G401 (cell line): ENCODE measurements at places on chromosomes 16 and 17. TPM values are rescaled to one million over a fixed set of nuclear protein-coding genes. Genes with fewer than 3 reads are reported as not detected.

The RASL10B gene
- 18.4 and 19.5 TPM in 2 replicates for total RNA-seq

The BAHCC1 gene
- total RNA-seq, result 5.3 and 9.6 TPM in 2 replicates

The KCTD11 gene
- total RNA-seq, result 12.0 and 14.3 TPM in 2 replicates

The PHB1 gene
- total RNA-seq, result 268 and 273 TPM in 2 replicates

The CRISPLD2 gene
- 0.03 TPM in 1 of 2 replicates, not detected in the other for total RNA-seq

DNA sequence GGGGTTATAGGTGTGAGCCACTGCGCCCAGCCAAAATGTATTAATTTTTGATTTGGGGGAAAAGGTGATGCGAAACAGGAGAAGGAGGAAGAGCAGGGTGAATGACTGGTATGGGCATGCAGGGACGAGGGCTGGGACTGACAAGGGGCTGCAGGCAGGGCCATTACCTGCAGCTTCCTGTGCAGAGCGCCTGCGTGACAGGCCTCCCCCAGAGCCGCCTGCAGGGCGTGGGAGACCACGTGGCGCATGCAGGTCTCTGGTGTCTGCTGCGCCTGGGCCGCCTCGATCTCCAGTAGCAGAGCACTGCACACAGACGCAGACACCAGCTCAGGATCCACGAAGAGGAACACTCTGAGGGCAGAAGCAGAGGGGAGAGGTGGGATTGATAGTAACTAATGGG is 32.4 kb downstream of the PIK3R6 start:
- DNase-seq, result no peak

DNA sequence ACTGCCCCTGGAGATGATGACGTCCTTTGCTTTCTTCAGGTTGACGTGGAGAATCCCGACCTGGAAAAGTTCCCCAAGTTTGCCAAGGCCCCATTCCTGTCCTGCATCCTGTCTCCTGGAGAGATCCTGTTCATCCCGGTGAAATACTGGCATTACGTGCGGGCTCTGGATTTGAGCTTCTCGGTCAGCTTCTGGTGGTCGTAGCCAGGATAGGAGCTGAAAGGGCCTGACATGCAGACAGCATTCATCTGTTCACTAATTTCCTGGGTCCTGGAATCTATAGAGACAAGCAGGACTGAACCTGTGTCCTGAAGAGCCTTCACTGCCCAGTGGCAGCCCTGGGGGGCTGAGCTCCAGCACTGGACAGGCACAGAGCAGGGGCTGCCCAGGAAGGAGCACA is 17.2 kb downstream of the KDM8 start:
- DNase-seq, result no peak

DNA sequence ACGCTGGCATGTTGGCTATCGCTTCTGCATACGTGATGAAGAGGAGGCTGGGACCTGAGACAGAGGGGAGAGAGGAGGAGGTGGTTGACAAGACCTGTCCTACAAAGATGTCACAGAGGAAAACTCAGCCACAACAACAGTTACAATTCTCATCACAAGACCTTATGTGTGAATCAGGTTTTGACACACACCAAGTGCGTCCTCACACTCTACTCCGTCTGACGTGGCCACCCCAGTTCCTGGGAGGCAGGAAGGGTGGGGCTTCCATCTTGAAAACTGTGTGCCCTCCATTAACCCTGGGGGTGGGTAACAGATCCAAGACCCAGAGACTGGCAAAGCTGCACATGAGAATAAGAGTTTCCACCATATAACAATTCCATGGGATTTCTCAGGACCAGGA is 24.1 kb downstream of the SLC6A4 start:
- DNase-seq, result no peak

DNA sequence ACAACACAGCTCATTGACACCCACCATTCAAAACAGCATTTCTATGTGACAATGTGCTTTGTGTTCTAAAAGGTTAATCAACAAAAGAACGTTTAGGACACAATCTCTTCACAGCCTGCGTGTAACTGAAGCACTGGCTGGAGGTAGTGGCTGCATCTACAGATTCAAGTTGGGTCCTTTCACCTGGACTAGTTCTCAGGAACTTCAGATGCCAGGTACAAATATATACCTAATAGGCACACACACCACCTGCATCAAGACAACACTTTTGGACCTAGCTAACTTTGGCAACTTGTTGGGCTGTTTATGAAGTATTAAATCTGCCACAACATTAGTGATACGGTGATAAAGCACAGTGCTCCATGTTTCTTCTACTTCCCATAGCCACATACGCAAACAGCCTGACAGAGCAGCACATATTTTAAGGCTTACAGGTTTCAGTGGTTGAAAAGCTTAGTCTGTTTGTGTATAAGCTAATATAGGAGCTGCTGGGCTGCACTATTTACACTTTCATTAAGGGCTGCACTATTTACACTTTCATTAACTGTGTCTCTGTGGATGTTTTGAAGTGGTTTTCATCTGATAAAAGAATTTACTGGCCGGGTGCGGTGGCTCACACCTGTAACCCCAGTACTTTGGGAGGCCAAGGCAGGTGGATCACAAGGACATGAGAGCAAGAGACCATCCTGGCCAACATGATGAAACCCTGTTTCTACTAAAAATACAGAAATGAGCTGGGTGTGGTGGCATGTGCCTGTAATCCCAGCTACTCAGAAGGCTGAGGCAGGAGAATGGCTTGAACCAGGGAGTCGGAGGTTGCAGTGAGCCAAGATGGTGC is 132.6 kb downstream of the PARN start:
- no peak for DNase-seq

GRCh38 chr16:80948886-80949493 is 57.7 kb downstream of the CMC2 start:
- no peak for DNase-seq

DNA sequence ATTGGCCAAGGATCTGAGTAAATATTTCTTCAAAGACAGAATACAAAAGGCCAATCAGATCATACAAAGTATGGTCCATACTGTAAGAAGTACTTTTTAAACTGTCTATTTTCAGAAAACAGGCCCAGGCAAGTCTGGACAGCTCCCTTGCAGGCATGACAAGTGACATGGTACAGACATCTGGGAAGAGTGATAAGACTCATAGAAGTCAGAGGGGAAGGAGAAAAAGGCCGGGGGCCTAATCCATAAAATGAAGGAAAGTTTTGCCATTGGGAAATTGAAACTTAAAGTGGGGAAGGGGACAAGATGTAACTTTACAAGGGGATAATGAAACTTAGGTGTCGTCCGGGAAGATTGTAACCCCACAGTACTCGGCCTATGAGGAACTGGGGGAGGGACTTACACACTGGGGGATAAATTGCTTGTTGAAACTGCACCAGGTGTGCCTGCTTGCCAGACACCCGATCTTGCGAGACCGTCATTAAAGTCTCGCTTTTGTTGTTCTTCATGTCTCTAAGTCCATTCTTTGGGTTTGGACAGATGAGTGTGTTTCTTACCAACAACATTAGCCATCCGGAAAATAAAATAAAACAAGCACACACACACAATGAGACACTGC is 684.0 kb downstream of the CDH11 start:
- no peak for DNase-seq

DNA sequence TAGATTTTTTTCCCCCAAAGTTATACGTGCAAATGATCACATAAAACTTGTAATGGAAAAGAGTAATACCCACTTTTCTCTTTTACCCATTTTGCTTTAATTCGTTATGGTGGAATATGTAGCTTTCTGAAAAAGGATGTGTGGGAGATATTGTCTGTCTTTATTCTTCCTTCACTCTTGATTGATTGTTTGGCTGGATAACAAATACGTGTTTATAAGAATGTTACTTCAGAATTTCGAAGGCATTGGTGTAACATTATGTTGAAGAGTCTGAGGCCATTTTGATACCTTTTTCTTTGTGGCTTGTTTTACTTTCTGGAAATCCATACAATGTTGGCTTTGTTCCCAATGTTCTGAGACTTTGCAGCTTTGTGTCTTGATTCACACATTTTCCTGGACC is 71.4 kb downstream of the BCAS3 start:
- DNase-seq, result no peak

The FOXN1 gene
- total RNA-seq, result not detected in 2 replicates
